CD4-positive, alpha-beta T cell treated with Interleukin-15 for 4 hours (primary cell): ENCODE measurements at places on chromosomes 4 and X.

DNA sequence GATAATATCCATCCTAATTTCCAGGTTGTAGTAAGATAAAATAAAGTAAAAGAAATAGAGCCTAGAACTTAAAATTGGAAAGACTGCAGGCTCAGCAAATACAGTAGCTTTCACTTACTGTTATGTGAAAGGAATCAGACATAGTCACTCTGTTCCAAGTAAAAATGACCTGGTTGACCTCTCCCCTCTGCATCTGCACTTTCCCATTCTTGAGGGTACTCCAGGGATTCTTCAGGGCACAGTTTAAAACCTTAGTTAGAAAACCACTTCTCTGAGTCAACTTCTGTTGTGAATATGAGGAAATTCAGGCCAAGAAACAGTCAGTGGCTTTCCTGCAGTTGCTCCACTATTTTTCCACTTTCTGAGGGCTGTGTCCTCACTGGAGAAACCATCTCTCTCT, 42.9 kb downstream of the FRAS1 start:
- no peak for DNase-seq

GRCh38 chrX:48648336-48648751, 35.3 kb upstream of the WAS start:
- DNase-seq, result peak; percentile 57

GRCh38 chrX:46561824-46562657, 11.5 kb upstream of the CHST7 start:
- DNase-seq, result peak; percentile 14

GRCh38 chr4:165288226-165288625, 39.2 kb upstream of the MSMO1 start:
- DNase-seq, result no peak

DNA sequence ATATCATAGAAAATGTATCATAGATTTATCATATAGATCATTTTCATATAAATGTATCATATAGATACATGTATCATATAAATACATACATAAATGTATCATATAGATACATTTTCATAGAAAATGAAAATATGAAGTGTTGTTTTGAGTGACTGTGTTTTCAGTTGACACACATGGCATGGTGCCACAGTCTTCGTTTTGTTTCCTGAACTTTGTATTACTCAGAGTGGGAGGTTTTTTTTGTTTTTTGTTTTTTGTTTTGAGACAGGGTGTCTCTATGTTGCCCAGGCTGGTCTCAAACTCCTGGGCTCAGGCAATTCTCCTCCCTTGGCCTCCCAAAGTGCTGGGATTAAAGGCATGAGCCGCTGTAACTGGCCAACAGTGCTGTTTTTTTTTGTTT, 3.9 kb downstream of the RBM10 start:
- no peak for DNase-seq

- DNase-seq, result no peak
Measured at GRCh38 chr4:12691168-12691567, 793.0 kb downstream of the RAB28 start.

DNA sequence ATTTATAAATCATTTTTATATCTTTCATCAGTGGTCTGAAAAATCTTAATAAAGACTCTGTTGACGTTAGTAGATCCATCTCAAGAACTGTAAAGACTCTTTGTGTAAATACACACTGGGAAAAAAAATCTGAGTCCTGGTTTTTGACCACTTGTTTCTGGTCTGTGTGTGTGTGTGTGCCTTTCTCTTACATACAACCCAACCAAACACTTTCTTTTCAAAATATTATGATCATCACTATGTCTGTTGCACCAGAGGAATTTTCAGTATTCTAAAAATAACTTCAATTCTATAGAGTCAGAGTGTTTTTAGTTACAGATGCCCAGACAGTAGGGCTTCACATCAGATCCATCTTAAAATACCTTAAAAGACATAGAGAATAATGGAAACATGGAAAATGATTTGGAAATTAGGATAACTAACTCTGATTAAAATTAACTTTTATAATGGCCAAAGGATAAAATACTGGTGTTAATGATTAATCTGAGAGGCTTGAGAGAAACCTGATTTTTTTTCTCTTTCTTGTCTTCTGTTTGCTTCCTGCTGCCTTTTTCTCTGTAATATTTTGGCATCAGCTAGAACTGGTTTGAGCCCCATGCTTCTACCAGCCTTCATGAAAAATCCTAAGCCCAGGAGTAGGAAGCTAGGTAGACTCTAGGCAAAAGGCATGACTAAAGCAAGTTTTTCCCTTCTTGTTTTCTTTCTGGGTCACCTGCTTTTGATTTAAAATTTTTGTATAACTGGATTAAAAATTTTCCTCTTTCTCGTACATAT, 99.7 kb downstream of the ATXN3L start:
- no peak for DNase-seq

DNA sequence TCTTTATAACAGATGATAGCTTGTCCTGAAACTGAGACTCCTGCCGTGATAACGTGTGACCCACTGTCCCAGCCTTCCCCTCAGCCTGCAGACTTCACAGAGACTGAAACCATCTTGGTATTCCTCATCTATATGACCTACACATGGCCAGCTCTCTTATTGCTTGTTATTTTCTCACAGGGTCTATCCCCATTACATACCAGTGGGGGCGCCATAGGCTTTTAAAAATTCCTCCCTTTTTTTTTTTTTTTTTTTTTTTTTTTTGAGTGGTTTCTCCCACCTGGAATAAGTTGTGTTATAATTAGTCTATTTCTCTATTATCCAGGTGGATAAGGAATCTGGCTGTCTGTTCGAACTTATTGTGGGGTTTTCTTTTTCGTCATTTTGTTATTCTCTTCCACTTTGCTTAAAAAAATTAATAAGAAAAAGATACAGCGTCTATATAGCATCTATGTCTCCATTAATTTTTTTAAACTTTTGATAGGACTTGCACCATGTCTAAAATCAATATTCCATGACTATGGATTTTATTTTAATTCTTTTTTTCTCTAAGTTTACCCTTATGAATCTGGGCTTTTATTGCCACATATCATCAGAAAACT, 47.2 kb downstream of the GYG2 start:
- no peak for DNase-seq

GRCh38 chr4:15104825-15105224, 102.5 kb downstream of the CPEB2 start:
- no peak for DNase-seq

DNA sequence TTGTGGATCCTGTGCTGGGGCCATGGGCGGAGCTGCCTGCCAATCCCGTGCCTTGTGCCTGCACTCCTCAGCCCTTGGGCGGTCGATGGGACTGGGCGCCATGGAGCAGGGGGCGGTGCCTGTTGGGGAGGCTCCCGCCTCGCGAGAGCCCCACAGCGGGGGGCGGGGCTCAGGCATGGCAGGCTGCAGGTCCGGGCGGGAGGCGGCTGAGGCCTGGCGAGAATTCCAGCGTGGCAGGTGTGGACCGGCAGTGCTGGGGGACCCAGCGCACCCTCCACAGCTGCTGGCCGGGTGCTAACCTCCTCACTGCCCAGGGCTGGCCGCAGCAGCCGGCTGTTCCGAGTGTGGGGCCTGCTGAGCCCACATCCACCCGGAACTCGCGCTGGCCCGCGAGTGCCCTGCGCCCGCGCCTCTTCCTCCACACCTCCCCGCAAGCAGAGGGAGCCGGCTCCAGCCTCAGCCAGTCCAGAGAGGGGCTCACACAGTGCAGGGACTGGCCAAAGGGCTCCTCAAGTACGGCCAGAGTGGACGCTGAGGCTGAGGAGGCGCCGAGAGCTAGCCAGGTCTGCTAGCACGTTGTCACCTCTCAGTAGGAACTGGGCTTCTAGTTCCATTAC, 85.9 kb downstream of the GBA3 start:
- no peak for DNase-seq

DNA sequence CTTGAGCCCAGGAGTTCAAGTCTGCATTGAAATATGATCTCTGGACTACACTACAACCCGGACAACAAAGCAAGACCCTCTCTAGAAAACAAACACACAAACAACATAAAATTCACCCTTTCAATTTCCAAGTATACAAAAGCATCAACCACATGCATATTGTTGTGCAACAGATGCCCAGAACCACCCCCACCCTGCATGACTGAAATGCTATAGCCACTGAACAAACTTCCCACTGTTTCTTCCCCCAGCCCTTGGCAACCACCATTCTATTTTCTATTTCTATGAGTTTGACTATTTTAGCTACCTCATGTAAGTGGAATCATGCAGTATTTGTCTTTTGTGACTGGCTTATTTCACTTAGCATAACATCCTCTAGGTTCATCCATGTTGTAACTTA, 14.2 kb upstream of the C4orf51 start:
- no peak for DNase-seq

DNA sequence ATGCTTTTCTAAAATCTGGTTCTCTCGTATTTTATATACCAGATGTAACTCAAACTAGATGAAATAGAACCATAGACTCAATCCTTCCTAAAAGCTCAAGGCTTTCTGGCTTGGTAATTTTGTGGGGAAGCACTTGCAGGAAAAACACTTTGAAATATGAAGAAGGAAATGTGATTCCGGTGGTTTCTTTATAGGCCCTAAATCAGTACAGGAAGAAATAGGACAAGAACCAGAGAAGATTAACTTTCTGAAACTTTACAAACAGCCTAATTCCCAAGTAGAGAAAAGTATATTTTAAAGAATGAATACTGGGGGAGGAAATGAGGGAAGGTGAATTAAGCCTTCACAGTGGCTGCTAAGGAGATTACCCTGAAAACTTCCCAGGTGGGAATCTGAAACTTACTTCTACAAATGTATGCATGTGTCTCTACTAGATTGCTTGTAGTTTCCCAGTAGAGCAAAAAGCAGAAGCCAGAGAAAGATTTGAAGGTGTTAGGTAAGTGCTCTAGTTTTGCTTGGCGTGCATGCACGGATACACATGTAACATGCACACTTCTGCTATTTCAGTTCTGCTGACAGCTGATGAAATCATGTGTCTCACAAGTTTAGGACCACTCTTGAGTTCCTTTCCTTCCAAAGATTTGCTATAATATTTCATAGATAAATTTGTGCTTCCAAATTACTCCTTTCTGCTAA, 92.1 kb downstream of the AFF1 start:
- DNase-seq, result no peak

GRCh38 chrX:20284444-20284843, 17.7 kb upstream of the RPS6KA3 start:
- DNase-seq, result no peak

DNA sequence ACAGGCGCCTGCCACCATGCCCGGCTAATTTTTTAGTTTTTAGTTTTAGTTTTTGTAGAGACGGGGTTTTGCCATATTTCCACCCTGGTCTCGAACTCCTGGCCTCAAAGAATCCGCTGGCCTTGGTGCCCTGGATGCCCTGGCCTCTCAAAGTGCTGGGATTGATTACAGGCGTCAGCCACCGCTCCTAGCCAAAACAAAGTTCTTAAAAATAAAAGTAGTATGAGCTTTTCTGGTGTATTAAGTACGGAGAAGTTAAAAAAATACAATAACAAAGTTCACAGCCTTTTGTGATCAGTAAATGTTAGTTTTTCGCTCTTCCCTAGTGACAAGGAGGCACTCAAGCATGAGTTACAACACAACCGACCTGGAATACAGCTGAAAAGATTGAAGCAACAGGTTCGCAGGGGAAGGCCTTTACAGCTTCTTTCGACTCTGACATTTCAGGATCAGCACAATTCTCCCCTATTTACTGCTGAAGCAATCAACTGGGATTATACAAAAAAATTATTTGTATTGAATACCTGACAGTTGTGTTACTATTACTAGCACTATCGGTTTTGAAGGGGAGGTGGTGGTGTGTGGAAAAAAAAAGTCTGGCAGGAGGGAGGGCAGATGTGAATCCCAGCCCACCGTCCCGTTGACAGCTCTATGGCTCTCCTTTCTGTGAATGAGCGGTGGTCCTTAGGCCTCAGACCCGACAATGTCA, 893 bp upstream of the METAP1 start:
- no peak for DNase-seq

GRCh38 chr4:47482326-47482725, 2.7 kb upstream of the ATP10D start:
- DNase-seq, result peak; percentile 26

- no peak for DNase-seq
Measured at GRCh38 chr4:11049001-11049400, 364.4 kb upstream of the CLNK start.

DNA sequence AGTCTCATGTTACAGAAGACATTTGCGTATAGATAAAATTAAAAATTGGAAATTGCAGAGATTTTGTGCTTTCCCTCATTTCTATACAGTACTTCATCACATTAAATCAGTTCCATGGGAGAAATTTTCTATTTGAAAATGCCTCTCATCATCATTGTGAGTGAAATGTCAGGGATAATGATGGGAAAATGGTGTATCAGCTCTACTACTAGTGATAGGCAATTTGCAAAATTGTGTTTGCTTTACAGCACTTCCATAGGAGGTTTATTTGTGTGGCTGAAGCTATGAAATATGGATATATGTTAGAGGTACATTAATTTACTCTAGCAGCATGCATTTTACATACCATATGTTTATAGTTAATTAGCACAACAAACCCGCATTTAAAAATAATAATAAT, 21.0 kb upstream of the ANAPC4 start:
- DNase-seq, result no peak

DNA sequence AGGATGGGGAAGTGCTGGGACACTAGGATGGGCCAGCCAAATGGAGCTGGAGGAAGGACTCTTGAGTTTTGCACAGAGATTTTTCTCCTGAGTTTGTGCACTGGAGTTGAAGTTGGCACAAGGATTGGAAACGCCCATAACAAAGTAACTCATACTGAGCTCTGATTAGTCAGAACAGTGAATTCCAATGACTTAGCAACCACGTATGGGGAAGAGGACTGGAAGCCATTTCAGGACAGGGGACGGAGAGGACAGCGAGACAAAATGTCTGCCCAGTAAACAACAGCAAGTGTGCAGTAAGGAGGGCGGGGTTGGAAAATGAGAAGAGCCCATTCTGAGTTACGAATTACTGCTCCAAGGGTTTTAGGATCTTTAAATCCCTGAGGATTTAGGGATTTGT, 5.9 kb downstream of the RIPPLY1 start:
- no peak for DNase-seq

GRCh38 chr4:153877898-153878297, 89.0 kb upstream of the SFRP2 start:
- no peak for DNase-seq
